Stimulated activated CD8-positive, alpha-beta memory T cell treated with anti-CD3 and anti-CD28 coated beads, Interleukin-15, amount 100 ng/mL, for 24 hours (primary cell): ENCODE measurements at places on chromosomes 2 and 18.

GRCh38 chr2:178824181-178824580 is 17.0 kb upstream of the TTN start:
- DNase-seq, result no peak

DNA sequence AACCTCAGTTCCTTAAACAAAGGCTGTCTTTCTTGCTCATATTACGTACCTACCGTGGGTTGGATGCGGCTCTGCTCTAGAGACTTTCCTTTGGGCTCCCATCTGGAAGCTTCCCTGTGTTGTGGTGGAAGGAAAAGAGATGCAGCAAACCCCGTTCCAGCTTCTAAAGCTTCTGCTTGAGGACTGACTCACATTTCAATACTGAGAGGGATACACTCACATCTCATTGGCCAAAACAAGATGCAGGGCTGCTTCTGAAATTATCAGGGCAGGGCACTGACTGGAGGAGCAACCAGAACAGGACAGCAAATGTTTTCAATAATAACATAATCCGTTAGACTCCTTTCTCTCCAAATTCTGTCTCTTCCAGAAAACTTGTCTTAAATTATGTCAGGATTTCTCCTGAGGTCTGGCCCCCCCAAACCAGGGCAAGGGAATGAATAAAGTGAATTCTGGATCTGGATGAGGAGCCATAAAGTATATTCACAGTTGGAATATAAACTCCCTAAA is 4.5 kb upstream of the MYO5B start:
- no peak for DNase-seq

- no peak for DNase-seq
Measured at GRCh38 chr2:238968616-238969384, 120.9 kb downstream of the TWIST2 start.

- no peak for DNase-seq
Measured at GRCh38 chr2:143081616-143082015, 47.6 kb upstream of the ARHGAP15 start.

GRCh38 chr2:107740300-107740699 is 86.4 kb upstream of the RGPD4 start:
- no peak for DNase-seq

DNA sequence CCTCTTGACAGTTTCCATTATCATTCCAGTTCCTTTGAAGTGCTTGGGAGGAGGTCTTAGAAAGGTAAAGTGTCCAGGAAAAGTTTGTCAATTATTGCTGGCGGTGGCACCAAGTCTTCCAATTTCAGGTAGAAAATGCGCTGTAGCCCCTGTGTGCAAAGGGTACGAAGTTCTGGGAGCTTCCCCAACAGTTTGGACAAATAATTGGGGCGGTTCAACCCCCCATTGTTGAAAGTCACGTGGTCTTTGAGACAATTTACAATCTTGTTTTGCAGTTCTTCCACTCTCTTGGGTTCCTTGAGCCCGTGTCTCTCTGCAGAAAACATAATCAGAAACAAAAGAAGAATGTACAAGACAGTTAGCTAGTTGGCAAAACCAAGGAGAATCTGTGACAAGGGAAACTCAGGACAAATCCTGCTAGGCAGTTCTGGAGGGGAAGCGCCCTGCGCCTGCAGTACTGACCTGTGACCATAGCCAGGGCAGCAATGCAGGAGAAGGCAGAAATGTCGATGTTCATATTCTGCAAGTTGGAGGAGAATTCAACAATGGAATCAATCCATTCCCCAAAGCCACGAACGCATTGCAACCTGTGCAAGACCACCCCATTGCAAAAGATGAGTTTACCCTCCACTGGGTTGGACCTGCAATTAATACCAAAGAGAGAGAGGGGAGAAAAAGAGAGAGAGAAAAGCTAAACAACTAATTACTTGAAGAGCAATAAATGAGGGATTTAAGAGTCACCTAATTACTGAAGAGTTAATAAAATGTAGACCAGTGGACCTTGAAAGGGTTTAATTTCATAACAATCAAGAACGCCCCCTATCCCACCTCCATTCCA is 6.6 kb downstream of the NR4A2 start:
- no peak for DNase-seq

GRCh38 chr2:203740871-203741281 is 34.4 kb downstream of the CD28 start:
- DNase-seq, result no peak

- DNase-seq, result no peak
Measured at GRCh38 chr2:27830656-27831055, 59.1 kb downstream of the MRPL33 start.

DNA sequence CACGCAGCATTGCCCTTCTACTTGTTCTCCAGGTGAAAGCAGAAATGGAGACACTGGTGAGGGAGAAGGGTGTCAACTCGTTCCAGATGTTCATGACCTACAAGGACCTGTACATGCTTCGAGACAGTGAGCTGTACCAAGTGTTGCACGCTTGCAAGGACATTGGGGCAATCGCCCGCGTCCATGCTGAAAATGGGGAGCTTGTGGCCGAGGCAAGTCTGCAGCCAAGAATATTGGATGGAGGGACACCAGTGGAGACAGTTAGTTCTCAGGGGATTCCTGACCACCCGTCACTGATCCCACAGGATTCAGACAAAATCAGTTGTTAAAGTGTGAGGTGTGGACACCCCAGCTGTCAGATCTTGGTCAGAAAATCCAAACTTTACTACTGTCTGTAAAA is 43.2 kb upstream of the MAPRE3 start:
- DNase-seq, result no peak

DNA sequence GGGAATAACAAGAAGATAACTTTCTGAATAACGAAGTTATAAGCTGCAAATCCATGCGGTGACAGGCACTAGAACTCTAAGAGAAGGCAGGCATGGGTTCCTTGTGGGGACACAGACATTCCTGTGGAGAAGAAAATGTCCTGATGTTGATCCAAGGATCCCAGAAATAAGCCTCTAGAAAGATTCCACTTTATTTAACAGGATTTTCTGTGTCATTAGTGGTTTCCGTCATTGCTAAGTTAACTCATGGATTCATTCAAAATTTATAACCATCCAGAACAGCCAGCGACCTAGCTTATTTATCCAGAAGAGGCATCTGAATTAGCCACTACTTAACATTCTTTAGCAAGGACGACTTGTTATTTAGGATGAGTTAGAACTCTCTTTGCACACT is 10.0 kb upstream of the CD302 start:
- no peak for DNase-seq

GRCh38 chr2:54912893-54913292 is 137.4 kb downstream of the RTN4 start:
- DNase-seq, result no peak

DNA sequence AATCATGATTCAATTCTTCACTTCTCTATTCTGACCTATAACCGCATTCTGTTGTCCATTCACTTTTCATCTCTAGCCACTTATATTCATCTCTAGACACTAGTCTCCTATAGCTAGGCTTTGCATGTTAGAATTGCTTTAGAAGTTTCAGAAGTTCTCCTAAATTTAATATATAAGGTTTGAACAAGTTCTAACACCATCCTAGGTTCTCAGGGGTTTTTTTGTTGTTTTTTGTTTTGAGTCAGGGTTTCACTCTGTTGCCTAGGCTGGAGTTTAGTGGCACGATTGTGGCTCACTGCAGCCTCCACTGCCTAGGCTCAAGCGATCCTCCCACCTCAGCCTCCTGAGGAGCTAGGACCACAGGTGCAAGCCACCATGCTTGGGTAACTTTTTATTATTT is 19.9 kb downstream of the WDSUB1 start:
- DNase-seq, result no peak

DNA sequence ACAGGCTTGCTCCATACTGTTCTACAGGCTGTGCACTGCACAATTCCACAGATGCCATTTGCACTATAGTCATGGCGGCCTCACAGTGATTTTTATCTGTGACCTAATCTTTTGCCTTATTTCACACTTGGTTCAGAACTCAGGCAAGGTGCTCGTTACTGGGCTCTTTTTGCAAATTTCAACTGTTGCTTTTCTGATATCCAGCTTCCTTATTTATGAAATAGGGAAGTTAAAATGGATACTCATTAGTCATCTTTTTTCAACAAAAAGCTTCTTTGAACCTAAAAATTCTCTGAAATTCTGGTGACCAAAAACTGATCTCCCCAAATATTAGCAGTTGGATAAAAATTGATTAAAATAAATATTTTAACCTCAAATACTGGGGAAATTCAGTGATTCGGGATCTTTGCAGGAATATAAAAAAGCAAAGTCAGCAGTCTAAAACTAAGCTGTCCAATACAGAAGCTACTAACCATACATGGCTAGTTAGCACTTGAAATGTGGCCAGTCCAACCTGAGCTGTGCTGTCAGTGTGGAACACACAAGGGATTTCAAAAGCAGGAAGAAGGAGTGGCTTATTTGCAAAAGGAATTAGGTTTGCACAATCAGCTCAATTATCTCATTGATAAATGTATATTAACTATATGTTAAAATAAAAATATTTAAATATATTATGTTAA is 134.4 kb downstream of the COL4A4 start:
- no peak for DNase-seq

DNA sequence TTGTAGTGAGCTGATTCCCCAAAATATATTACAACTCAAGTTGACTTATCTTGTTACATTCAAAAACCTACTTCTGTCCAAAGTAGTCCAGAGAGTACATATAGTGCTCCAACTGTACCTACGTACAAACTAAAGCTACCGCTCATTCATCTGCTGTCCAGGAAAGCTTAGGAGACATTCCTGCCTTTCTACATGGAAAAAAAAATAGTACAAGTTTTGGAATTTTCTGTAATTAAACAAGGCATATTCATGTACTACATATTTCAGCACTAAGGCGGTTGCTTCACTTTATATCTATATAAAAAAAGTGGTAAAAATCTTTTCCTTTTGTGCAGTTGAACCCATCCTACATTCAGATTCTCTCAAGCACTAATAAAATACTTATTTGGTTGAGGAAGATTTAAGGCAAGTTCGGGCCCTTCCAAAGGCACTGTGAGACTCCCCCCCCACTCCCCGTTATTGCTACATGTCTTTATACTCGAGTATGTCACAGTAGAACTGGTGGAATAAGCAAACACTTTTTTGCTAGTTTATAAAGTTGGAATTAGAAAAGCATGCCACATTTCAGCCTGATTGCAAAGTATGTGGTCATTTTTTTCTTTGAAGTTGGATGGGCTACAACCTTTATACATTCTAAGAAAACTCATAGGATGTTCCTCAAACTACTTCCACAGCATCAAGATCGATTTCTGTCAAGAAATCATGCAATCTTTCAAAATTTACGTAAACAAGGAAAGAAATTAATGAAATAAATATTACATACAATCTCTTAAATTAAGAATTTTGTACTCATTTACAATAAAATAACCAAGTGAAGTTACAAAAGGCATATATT is 3.7 kb downstream of the ZFP36L2 start:
- DNase-seq, result no peak

- no peak for DNase-seq
Measured at GRCh38 chr2:98665677-98666076, 57.3 kb downstream of the UNC50 start.

GRCh38 chr2:129499747-129500146 is 479.7 kb upstream of the RAB6C start:
- DNase-seq, result no peak

- no peak for DNase-seq
Measured at GRCh38 chr2:106554411-106554810, 67.2 kb downstream of the CD8B2 start.

- no peak for DNase-seq
Measured at GRCh38 chr2:29880084-29880483, 41.3 kb downstream of the ALK start.

GRCh38 chr18:43883886-43884285 is 606.6 kb upstream of the SYT4 start:
- no peak for DNase-seq

DNA sequence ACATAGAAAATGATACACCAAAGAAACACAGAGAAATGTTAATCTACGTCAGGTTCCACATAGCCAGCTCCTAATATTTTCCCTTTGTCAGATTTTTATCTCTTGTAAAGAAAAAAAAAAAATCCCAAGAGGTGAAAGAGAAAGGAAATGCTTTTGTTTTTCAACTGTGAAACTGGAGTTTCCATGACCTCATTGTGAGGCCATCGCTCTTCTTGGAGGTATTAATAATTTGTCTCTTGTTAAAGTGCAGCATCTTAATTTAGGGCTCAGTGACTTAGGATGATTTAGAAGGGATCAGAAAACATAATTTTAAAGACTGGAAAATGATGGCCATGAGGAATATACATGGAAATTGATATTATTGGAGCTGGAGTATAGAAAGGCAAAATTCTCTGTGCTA is 21.7 kb downstream of the ARHGAP28 start:
- DNase-seq, result no peak

- DNase-seq, result no peak
Measured at GRCh38 chr2:6831229-6831628, 34.5 kb downstream of the CMPK2 start.

- DNase-seq, result no peak
Measured at GRCh38 chr2:129059476-129059875, 740.8 kb upstream of the HS6ST1 start.

DNA sequence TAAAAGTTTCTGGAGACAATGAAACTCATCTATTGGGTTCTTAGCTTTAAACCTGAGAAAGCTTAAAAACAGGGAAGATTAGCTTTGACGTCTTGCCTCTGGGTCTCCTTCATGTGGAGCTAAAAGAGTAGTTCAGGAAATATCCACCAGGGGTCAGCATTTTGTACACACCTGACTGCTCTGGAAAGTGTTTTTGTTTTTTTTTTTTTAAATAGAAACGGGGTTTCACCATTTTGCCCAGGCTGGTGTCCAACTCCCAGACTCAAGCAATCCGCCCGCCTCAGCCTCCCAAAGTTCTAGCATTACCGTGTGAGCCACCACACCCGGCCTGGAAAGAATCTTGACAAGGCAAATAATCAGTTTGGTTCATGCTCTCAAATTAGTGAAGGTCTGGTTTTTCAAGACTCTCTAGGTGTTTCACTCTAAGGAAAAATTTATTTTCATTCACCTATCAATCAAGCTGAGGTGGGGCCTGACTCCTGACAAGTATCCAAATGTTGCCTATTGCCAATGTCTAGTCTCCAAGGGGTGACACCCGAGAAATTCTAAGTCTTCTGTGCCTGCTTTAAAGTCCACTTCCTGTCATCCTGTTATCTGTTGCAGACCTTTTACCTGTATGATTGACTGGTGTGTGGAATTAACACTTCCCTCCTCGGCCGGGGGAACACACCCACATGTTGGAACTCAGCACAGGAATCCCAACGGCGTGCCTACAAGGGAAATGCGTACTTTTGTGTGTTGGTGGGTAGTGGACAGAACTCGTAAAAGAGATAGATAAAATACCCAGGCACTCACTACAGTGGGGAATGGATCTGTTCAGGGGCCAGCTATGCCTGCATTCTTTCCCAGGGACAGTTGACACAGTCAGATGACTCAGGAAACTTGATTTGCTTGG is 11.3 kb downstream of the IL1RN start:
- no peak for DNase-seq

DNA sequence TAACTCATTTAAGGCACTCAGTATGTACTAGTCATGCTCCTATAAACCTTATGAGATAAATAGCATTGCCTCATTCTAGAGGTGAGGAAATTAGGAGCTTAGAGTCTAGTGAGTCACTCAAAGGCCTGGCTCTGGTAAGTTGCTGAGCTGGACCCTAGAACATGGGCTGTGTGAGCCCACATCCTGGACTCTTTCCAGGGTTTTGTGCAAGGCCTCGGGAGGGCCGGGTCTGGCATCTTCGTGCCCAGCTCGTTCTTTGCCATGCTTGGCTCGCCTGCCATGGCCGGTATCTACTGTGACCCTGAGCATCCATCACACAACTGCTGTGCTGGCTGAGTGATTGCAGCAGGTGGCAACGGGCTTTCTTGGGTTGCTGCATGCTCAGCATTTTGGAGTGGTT is 168.0 kb downstream of the LPIN1 start:
- no peak for DNase-seq

GRCh38 chr2:7378591-7378990 is 461.4 kb downstream of the RNF144A start:
- no peak for DNase-seq

GRCh38 chr2:226756131-226756530 is 43.5 kb downstream of the IRS1 start:
- no peak for DNase-seq
